Heart left ventricle (tissue), 16 donors: ENCODE measurements at places on chromosomes 1 and 21. TPM values are rescaled to one million over a fixed set of nuclear protein-coding genes. Genes with fewer than 3 reads are reported as not detected.

The DENND2D gene
- 1.2 TPM for total RNA-seq

The OR2L8 gene
- not detected for total RNA-seq

The CA6 gene
- not detected for total RNA-seq

The PPIH gene
- 17.7 TPM for total RNA-seq

The CDC42SE1 gene
- 42.4 TPM for total RNA-seq

The SPRR2F gene
- total RNA-seq, result not detected

The LCE1D gene
- total RNA-seq, result not detected

The TNNI3K gene
- 54.5 TPM for total RNA-seq

The POMGNT1 gene
- 139 TPM for total RNA-seq

The IL20 gene
- total RNA-seq, result not detected

The SPATA45 gene
- not detected for total RNA-seq

DNA sequence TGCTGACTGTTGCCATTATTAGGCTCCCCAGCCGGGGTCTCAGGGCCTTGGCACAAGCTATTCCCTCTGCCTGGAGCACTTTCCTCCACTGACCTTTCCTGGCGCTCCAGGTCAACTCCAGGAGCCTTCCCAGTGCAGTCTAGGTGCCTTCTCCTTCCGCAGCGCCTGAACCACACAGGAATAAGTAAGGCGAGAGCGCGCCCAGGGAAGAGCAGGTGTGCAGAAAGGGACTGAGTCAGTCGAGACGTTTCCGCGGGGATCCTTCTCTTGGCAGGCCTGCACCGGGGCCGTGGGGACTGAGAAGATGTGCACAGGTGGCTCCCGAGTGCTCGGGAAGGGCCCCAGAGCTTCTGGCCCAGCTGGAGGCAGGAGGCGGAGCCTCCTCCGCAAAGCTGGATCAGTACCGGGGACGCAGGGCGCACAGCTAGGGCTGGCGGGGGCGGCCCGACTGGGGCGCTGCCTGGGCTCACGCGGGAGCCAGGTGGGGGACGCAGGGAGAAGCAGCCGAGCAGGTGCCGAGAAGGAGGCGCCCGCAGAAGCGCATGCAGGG, 765 bp upstream of the BMP8A start:
- no peak for DNase-seq

DNA sequence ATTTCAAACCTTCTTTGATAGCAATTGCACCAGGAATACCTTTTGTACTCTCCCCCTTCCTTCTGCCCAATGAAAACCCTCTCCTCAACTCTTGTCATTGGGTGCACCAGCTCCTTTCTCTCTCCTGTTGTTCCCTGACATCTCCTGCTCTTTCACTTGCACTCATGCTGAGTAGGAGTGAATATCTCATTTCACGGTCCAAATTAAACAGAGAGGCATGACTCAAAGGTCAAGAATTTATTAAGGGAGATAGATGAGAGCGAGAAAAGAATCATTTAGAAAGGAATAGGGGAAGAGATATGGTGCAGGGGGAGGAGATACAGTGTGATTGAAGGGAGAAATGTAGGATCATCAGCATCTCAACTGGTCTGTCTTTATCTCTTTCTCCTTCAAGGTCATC, 22.1 kb downstream of the AIM2 start:
- DNase-seq, result no peak

DNA sequence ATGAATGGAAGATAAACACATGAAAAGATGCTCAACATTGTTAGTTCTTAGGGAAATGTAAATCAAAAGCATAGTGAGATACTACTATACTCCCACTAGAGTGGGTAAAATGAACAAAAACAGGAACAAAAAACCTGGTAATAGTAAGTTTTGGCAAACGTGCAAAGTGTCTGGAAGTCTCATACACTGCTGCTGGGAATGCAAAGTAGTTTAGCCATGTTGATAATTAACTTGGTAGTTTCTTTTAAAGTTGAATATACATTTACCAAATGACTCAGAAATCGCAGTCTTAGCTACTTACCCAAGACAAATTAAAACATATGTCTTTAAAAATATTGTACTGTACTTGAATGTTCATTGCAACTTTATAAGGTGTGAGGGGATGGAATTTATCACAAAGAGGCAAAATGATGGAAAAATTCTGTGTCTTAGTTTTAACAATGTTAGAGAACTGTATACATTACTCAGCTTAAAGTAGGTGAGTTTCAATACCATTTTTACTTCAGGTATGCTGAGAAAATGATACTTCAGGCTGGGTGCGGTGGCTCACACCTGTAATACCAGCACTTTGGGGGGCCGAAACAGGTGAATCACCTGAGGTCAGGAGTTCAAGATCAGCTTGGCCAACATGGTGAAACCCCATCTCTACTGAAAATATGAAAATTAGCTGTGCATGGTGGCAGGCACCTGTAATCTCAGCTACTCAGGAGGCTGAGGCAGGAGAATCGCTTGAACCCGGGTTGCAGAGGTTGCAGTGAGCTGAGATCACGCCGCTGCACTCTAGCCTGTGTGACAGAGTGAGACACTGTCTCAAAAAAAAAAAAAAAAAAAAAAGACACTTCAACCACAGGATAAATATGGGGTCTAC, 102.3 kb downstream of the PDE4B start:
- no peak for DNase-seq

GRCh38 chr1:226790545-226791181, 51.6 kb upstream of the ITPKB start:
- DNase-seq, result no peak

- no peak for DNase-seq
Measured at GRCh38 chr1:212286556-212287131, 1.4 kb downstream of the PPP2R5A start.

GRCh38 chr1:28058168-28058567, 30.2 kb downstream of the EYA3 start:
- no peak for DNase-seq

- no peak for DNase-seq
Measured at GRCh38 chr1:37676281-37677142, 15.8 kb upstream of the CDCA8 start.

GRCh38 chr1:54806931-54807611, 5.9 kb upstream of the TTC22 start:
- DNase-seq, result no peak

DNA sequence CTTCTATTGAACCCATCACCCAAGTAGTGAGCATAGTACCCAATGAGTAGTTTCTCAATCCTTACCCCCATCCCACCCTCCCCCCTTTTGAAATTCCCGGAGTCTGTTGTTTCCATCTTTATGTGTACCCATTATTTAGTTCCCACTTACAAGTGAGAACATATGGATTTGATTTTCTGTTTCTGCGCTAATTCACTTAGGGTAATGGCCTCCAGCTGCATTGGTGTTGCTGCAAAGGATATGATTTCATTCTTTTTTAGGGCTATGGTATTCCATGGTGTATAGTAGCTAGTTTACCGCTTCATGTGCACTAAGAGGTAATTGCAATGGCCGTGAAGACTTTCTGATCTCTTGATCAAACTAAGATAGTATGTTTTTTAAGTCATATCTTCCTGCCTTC, 107.5 kb upstream of the SERTAD4 start:
- no peak for DNase-seq

DNA sequence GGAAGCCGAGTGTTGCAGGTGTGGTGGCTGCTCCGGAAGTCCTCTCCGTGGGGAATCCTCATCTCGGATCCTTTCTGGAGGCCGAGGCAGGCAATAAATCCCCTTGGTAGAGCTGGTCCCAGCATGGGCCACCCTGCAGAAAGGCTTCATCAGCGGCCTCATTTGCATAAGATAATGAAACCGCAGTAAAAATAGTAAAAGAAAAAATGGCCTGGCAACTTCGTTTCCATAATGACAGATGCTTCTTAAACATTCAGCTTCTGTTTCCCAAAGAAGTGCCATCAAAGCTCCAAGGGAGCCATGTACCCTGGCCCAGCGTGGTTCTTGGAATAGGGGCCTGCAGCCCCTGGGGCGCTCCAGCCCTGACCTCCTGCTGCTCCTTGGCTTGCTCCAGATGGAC, 244.1 kb downstream of the GRIK3 start:
- DNase-seq, result no peak

GRCh38 chr1:41345434-41346075, 15.7 kb upstream of the FOXO6 start:
- DNase-seq, result no peak
